M059J (cell line): ENCODE measurements at places on chromosomes 3 and 15. TPM values are rescaled to one million over a fixed set of nuclear protein-coding genes. Genes with fewer than 3 reads are reported as not detected.

The LRTM1 gene
- total RNA-seq = not detected in 2 replicates

DNA sequence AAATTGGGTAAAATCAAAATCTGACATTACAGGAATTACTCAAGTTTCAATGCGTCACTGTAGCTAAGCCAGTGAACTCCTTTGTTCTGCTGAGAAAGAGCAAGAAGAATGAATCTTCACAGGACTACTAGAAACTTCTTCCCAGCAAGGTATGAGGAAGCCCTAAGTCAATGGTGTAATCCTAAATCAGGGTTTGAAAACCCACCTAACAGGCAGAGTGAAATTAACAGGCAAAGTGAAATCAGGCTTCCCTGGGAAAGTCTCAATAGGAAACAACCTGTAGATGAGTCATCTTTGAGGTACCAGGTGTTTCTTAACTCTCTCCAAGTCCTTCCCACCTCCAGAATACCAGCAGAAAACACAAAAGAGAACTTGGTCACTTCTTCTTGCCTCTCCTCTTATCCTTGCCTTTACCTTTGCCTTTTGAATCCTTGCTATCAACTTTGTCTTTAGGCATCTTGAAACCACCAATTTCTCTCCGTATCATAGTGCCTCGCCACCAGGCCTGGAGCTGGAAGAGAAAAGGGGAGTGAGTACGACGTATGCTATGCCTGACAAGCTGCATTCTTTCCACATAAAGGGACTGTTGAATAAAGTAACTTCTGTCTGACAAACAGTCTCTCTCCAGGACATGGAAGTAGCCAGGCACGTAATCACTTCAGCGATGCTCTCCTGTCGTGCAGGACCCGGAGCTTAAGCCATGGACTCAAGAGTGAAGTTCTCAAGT is 60.6 kb upstream of the RPL35A start:
- peak; percentile 9 for DNase-seq

DNA sequence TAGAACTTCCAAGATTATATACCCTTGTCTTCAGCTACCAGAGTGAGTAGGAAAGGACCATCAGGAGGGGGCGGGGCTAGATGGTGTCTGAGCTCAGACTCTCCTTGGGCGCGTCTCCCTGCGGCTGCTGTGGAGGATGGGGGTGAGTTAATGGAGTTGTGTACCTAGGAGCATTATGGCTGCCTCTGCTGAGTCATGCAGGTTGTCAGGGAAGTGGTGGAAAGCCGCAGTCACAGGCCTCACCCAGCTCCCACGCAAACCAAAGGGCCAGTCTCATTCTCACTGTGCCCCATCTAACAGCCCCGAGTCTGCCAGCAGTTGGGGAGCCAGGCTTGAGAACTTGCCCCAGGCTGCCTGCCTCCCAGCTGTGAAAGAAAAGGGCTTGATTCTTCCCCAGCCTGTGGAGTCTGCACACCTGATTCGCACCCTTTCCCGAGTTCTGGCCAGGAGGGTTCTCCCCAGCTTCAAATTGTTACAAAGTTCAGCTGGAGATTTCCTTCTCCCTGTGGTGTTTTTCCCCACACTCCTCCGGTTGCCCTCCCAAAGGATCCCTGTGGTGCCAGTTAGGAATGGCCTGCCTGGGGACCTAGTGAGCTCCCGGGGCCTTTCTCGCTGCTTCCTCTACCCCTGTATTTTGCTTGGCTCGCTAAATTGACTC is 143.3 kb downstream of the HCN4 start:
- DNase-seq = peak; percentile 3

DNA sequence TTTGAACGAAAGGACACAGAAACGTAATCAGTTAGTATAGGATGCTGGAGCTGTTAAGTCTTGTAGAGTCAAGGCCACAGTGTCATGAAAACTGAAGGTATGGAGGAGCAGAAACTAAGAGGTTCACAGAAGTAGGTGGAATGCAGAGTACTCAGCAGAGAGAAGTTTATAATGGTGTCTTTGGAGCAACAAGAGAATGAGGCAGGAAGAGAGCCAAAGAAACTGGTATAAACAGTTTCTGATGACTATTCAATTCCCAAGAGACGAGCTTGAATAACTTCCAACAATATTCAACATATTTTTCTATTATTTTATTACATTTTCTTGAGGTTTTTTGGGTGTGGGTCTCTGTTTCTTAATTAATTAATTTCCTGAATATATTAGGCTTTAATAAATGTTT is 29.6 kb downstream of the GALK2 start:
- DNase-seq = no peak

DNA sequence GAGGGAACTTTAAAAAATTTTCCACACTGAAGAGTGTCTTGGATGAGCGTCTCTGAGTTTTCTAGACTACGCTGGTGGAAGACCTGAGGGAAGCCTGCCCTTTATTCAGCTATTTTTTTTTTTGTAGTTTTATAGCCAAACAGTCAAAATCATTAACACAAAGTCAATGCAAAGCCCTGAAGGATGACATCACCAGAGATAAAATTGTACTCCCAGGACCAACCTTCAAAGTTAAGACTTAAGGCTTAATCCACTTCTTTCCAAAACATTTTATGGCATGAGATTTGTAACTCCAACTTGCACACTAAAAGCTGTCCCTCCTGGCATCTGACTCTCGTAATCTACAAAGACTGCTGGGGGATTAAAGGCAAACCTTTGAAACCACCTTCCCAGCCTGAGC is 263.4 kb upstream of the LYSMD4 start:
- no peak for DNase-seq

DNA sequence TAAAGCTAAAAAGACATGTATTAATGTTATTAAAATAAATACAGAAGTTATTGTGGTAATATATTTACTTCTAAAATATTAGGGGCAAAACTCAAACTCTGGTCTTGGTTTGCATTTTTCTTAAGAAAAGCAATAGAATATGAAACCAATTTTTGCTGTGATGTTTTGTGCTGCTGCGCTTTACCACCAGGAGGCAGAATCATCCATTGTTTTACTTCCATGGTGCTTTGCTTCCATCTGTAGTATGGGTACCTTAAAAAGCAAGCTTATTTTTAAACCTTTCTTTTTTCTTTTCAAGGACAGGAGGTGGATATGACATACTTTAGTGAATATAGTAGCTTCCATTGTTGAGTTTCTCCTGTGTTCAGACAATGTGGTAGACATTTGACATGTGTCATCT is 46.6 kb upstream of the MRPL3 start:
- no peak for DNase-seq

DNA sequence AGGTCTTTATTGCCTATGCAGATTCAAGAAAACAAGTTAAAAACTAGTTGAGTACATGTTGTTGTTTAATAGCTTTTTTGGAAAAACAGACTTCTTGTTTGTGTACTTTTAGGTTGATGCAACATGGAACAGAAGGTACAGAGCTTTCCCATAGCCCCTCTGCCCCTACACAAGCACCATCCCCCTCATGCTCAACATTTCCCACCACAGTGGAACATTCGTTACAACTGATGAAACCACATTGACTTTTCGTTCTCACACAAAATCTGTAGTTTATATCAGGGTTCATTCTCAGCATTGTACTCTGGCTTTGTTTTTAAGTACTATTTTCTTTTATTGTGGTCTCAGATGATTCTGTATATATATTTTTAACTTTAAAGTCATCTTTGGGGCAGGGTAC is 1054.6 kb downstream of the NTRK3 start:
- no peak for DNase-seq

DNA sequence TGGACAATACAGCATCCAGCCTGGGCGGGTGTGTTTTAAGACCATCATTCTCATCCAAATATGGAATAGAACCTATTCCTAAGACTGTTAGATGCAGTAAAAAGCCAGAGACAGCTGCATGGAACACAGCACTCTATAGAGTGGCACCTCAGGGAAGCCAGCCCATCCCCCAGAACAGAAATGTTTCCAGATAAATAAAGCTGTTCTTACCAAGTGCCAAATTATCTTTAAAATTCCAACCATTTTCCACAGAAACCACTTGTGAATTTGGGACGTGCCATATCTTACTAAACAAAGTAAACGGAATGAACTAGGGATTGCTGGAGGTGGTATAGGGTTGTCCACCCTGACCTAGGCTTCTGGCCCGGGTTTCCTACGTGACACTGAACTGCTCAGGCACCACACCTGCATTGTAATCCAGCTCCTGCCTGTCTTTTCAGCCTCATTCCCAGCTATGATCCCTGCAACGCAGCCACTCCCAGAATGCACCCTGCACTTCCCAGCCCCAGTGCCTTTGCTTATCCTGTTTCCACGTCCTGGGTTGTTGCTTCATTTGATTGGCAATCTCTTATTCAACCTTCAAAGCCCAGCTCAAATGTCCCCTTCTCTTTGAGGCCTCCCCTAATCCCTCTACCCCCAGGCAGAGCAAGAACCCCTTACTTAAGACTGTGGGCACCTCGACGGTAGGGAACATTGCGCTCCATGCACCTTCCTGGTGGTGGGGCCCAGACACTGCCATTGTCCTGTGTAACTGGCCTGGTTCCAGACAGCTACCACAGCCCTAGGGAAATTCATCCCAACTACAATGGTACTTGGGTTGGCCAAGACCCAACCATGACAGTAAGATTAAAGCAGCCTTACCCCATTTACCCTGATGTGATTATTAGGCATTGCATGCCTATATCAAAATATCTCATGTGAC is 100.2 kb downstream of the IQSEC1 start:
- DNase-seq = no peak

The DIS3L gene
- 9.9 and 11.4 TPM in 2 replicates for total RNA-seq

GRCh38 chr3:193572426-193572908 is 17.8 kb upstream of the ATP13A4 start:
- DNase-seq = peak; percentile 72

GRCh38 chr3:42511736-42512135 is 9.3 kb downstream of the VIPR1 start:
- no peak for DNase-seq

The CDV3 gene
- 143 and 202 TPM in 2 replicates for total RNA-seq

DNA sequence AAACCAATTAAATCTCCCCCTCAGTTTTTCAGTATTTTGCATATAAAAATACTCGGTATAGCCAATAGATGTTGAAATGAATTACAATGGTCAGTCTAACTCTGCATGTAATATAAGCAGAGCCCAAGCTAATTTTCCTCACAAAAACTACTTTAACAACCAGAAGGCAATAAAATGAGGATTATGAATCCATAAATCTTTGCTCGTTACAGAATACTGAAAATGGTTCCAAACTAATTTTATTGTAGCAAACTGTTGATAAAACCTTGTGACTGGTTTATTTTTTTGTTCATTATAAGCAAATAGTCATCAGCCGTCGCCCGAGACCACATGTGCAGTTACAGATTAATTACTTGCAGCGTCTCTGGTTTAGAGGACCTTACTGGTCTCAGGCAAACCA is 183.2 kb downstream of the SSR3 start:
- no peak for DNase-seq

- no peak for DNase-seq
These were observed 37.7 kb upstream of the BCHE start for GRCh38 chr3:165874663-165875489.

GRCh38 chr3:184765047-184765729 is 46.8 kb upstream of the VPS8 start:
- DNase-seq = no peak

The IL17RB gene
- total RNA-seq = 0.25 TPM in 1 of 2 replicates, not detected in the other

GRCh38 chr3:143502081-143502480 is 346.2 kb downstream of the SLC9A9 start:
- DNase-seq = no peak

The GOLGA6L7 gene
- total RNA-seq = not detected in 2 replicates

The JMJD7 gene
- total RNA-seq = 7.9 and 11.4 TPM in 2 replicates

The LDHAL6B gene
- not detected in 2 replicates for total RNA-seq

The STXBP5L gene
- total RNA-seq = 0.07 TPM in 1 of 2 replicates, not detected in the other

- peak; percentile 42 for DNase-seq
These were observed 257.7 kb downstream of the DIPK2A start for GRCh38 chr3:144229330-144229729.

DNA sequence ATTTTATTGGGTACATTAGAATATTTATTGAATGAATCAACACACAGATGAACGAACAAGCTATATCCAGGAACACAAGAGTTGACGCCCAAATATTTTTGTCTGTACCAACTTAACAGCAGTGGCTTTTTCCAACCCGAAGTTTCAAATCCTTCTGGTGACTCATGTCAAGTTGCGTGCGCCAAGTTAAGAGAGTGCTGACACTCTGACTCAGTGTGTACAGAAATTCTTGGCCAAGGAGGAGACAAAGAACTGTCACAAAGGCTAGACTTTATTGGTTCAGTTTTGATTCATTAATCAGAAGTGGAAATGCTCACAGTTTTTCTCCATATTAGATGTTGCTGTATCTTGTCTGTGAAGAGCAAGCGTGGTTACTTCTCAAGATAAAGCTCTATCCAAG is 59.6 kb upstream of the TSC22D2 start:
- DNase-seq = peak; percentile 95

DNA sequence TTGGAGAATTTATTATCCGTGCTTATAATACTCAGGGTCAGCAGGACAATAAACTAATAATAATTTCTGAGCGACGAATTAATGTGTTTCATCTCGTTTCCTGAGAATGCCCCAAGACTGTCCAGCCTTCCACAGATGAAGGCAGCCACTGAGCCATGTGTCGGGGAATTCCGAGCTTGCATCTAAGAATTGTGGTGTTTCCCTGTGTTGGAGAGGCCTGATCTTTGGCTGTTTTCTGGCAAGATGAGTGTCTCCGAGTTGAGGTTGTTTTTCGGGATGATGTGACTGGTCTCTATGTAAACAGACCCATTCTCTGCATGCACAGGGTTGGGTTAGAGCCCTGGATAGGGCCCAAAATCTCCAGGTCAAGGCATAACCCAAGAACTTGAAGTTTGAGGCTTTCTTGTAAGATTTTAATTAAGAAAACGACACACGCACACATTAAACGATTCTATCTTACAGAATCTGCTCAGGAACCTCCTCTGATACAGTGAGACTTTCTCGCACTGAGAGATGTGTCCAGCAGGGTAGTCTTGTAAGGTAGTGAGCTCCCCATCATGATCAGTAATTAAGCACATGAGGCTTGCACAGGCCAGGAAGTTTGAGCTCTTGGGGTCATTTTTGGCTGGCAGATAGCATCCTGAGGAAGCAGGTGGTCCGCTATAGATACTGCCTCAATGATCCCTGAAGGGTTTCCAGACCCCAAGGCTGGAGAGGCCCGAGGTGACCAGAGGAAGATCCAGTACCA is 14.4 kb downstream of the FGD5 start:
- DNase-seq = no peak

- peak; percentile 23 for DNase-seq
These were observed 17.4 kb downstream of the PGBD4 start for GRCh38 chr15:34119291-34119690.

GRCh38 chr15:82048811-82049210 is 3.0 kb upstream of the MEX3B start:
- no peak for DNase-seq

DNA sequence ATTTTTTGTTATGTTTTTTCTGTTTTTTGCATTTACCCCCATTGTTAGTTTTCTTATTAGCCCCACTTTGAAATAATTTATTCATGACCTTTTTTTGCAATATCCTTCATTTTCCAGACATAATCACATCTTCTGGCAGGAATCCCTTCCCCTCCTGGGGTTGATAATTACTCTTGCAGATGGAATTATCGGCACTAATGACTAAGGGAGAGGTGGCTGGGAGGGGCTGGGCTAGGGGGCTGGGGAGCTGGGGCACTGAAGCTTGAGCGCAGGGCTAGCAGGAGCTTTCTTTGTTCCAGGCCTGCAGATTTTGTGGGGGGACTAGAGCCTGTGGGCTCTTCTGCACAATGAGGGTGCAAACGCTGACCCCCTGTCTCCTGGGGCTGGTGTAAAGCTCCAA is 77.8 kb downstream of the RAB11A start:
- no peak for DNase-seq
